ENCODE measurements at places on chromosomes 12 and 14.

DNA sequence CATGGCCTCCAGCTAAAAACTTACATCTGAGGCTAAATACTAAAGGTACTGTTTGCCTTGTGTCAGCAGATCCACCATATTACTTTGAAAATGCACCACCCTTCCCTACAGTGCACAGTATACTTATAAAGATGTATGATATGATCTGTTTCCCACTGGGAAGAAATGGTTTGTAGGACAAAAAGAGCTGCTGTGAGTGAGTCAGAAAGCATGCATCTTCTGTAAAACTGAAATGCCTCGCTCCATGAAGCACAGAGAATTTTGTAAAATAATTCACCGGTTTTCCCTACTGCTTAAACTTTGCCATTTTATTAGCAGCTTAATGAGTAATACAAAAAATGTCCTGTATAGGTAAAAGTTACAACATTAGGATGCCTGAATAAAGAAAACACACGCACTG is 68.8 kb downstream of the MDGA2 start:
- no peak for DNase-seq

GRCh38 chr12:88266806-88267360 is 124.8 kb downstream of the TMTC3 start:
- DNase-seq: no peak

DNA sequence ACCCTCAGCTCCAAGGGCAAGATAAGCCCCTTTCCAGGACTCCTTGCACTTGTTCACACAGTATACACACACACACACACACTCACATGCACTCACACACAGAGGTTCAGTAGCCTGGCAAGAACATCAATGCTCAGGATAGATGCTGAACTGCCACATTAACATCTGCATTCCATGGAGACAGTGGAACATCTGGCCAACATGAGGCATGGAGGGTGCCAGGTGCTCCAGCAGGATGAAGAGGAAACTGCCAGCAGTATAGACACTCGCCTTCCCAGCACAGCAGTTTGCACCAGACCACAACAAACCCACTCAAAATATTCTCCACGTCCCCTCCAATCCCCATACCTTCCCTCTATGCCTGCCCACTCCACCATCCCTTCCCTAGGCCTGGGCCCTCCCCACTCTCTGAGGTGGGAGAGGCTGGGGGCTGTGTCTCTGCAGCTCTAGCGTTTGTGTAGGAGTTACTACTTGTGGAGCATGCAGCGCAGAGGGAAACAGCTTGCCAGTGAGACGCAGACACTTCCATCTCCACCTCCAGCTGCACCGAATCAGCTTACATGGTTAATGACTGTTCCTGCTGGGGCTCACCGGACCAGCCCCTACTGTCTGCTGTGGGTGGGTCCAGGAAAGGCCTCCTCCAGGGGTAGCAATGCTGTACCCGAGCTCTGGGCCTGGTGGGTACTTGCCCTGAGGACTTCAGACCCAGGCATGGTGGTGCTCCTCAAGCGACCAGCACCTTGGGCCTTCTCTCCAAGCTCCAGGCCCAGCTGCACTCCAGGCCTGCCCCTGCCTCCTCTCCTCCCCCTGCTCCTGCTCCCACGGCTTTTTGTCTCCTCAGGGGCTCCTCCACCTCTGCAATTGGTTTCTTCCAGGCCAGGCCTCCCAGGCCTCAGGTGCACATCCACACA is 18.6 kb upstream of the PLEKHG3 start:
- DNase-seq: no peak

- DNase-seq: no peak
Observed at GRCh38 chr12:67193704-67194103, 75.5 kb upstream of the CAND1 start.

- no peak for DNase-seq
Observed at GRCh38 chr14:72742118-72742837, 151.6 kb downstream of the DPF3 start.

GRCh38 chr12:57852620-57853500 is 6.3 kb upstream of the CTDSP2 start:
- DNase-seq: no peak

DNA sequence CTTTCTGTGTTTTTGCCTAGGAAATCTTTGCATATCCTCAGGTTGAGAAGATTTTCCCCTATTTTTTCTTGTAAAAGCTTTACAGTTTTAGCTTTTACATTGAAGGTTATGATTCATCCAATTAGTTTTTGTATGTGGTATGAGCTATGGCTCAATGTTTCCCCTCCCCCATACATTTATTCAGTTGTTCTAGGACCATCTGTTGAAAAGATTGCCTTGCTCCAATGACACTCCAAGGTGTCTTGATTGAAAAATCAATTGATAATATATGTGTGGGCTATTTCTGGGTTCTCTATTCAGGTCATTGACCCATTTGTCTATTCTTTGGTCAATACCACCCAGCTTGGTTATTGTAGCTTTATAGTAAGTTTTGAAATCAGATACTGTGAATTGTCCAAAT is 42.6 kb downstream of the LRTM2 start:
- no peak for DNase-seq

- no peak for DNase-seq
Observed at GRCh38 chr14:54221971-54222370, 174.8 kb upstream of the CDKN3 start.

DNA sequence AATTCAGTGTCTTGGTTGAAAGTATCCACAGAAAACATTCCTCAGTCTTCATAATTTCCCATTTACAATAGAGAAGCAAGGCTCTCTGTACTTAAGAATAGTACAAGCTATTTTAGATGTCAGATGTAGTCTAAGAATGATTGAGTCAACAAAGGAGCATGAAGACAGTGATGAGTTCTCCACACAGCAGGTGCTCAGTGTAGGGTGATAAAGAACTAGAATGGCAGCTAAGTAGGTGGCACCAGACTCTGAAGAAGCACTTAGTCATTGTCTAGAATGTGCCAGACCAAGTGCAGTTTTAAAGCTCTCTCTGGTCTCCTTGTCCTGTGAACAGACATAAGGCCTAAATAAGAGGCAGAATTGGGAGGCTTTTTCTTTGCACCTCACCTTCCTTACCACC is 504.6 kb downstream of the NRXN3 start:
- DNase-seq: no peak

GRCh38 chr12:22284871-22285270 is 49.6 kb downstream of the ST8SIA1 start:
- no peak for DNase-seq

- no peak for DNase-seq
Observed at GRCh38 chr12:12924169-12924568, 27.8 kb downstream of the GPRC5D start.

GRCh38 chr14:21991130-21991529 is 317.5 kb upstream of the OR4E1 start:
- no peak for DNase-seq

DNA sequence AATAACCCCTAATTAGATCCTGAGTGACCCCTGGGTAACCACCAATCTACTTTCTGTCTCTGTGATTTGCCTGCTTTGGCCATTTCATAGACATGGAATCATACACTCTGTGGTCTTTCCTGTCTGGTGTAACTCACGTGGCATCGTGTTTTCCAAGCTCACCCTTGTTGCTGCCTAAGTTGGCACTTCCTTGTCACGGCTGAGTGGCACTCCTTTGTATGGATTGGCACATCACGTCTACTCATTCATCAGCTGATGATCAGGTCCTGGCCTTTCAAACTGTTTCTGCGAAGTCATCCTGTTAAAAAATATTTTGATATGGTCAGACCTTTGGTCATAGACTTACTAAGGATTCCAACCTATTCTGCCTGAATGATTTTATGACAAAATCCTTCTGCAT is 87.7 kb downstream of the GLT1D1 start:
- DNase-seq: no peak

DNA sequence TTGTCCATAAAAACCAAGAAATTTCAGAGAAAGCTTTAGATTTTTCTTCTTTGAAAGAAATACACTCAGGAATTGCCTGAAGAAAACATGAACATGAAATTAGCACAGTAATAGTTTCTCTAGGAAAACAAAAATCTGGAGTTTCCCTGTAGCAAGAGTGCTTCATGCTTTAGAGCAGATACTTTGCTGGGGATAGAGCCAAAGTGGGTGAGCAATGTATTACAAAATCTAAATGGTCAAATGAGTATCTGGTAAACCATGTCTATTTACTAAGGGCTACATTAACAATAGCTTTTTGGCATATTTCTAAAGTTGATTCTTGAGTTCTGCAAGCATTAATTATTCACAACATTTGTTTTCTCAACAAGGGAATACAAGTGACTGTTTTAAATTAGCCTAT is 26.2 kb downstream of the AVPR1A start:
- no peak for DNase-seq

GRCh38 chr14:24943024-24943423 is 106.9 kb downstream of the STXBP6 start:
- no peak for DNase-seq

DNA sequence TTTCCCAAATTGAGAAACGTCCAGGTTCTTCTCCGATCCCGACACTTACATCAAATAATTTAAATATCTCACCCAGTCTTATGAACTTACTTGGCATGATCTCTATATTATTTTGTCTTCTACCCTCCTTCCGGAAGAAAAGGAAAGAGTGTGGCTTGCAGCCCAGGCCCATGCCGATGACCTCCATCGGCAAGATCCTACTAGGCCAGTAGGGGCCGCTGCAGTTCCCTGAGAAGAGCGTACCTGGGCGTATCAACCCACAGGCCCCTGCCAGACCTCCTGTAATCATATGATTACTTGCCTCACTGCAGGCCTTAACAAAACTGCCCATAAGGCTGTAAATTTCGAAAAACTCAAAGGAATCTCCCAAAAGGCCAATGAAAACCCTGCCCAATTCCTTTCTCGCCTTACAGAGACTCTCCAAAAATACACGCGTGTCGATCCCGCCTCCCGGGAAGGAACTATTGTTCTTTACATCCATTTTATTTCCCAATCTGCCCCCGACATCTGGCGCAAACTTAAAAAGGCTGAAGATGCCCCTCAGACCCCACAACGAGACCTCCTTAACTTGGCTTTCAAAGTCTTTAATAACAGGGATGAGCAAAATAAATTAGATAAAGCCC is 69.6 kb downstream of the MOK start:
- DNase-seq: peak; percentile 32

DNA sequence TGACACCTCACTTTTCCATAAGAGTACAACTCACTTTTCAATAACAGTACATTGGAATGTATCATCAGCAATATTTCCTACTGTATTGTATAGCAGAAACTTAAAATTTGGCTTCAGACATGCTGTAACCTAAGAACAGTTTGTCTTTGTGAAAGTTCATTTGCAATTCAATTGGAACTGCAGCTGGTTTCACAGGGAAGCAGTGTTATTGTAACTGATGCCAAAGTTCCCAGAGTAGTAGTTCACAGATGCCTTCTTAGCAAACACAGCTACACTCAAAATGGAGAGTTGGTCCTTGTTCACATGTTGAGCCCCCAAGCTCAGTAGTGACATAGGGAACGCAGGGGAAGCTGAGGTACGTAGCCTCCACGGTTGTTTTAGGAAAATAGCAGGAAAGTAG is 23.3 kb downstream of the PPP1R36 start:
- no peak for DNase-seq

- DNase-seq: no peak
Observed at GRCh38 chr14:39291701-39292100, 58.0 kb downstream of the MIA2 start.

DNA sequence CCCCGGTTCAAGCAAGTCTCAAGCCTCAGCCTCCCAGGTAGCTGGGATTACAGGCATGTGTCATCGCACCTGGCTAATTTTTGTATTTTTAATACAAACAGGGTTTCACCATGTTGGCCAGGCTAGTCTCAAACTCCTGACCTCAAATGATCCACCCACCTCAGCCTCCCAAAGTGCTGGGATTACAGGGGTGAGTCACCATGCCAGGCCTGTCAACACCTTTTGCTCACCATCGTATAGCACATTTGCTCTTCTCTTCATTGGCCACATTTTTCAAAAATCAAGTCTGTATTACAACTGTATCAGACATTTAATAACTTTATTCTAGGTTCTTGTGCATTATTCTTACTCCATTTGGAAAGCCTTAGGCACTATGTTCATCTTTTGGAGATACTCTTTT is 50.3 kb downstream of the BCAT1 start:
- DNase-seq: no peak

DNA sequence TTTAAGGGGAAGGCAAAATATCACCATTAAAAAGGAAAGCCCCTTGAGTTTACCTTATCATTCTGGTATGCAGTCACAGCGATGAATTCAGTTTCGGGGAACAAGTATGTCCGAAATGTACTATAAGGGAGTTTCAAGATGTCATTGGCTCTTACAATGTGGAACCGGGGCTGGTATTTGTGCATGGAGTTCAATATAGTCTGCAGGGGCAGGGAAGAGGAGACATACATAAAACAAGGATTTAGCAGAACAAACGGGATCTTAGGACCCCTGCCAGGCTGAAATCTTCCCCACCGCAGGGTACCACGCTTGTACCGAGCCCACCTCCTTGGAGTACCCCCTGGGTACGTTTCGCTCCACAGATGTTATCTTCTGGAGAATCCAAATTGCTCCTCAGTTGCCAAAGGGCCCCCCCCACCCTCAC is 4.5 kb downstream of the TBX3 start:
- no peak for DNase-seq

GRCh38 chr12:18882690-18883089 is 144.8 kb downstream of the CAPZA3 start:
- no peak for DNase-seq

- DNase-seq: no peak
Observed at GRCh38 chr12:108888031-108888430, 8.1 kb downstream of the DAO start.

GRCh38 chr14:78535041-78535440 is 364.9 kb downstream of the NRXN3 start:
- DNase-seq: no peak

DNA sequence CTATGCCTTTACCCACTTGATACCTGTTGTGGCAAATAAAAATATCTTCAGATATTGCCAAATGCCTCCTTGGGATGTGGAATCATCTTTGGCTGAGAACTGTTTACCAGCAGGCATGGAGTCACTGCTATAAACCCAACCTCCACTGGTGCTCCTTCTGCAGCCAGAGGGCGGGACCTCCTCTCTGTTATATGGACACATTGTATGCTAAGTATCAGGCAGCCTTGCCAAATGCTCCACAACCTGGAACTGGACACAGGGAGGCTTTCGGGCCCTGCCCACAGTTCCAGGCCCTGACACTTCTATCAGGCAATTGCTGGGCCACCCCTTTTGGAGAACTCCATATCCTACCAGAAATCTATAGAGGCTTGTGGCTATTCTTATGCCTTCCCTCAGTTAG is 201.0 kb downstream of the TMX1 start:
- DNase-seq: no peak

All from activated CD8-positive, alpha-beta memory T cell treated with anti-CD3 and anti-CD28 coated beads for 1 hour (primary cell).